ENCODE measurements at places on chromosomes 7 and 10.
A peak's percentile ranks its signal among the peaks of the same experiment; 100 is the strongest.

GRCh38 chr7:5324961-5325360 is 42.2 kb downstream of the SLC29A4 start:
- DNase-seq, result no peak

- peak; percentile 27 for DNase-seq
Observed at GRCh38 chr7:66145400-66146104, 30.9 kb downstream of the CRCP start.

GRCh38 chr7:31688996-31689395 is 2.0 kb downstream of the PPP1R17 start:
- DNase-seq, result no peak

- DNase-seq, result no peak
Observed at GRCh38 chr7:100629117-100629716, 12.1 kb downstream of the TFR2 start.
